Hypothalamus (tissue), 51 donors: ENCODE measurements at places on chromosomes 16 and 17.
A peak's percentile ranks its signal among the peaks of the same experiment; 100 is the strongest.

DNA sequence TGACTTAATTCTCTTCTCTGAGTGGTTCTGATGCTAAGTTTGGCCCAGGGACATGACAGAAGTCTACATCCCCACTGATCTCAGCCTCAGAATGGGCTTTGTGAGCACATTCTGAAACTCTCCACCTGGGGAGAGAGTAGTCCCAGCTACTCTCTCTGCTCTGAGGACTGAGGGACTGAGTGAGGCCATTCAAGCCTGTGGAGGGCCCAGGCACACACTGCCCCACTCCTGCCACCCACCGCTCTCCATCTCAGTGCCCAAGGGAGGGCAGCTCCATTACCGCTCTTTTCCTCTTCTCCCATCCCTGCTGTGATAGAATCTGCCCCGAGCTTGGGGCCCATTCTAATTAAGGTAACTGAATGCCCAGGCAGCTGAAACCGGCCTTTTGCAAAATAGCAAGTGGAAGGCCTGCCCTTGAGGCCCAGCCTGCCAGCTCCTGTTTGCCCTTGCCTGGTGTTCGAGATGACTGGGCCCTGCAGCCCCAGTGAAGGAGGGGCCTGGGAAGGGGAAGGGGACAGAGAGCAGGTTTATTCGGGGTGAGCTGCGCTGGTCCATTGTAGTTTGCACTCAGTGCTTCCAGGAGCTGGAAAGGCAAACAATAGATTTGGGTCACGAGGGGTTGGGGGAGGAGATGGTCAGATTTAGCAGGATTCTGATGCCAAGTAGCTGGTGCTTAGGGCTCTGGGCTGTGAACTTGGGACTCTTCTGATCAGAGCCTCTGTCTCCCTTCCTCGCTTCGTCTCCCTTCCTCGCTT is 76.2 kb downstream of the RAB11FIP4 start:
- peak; percentile 27 for DNase-seq

DNA sequence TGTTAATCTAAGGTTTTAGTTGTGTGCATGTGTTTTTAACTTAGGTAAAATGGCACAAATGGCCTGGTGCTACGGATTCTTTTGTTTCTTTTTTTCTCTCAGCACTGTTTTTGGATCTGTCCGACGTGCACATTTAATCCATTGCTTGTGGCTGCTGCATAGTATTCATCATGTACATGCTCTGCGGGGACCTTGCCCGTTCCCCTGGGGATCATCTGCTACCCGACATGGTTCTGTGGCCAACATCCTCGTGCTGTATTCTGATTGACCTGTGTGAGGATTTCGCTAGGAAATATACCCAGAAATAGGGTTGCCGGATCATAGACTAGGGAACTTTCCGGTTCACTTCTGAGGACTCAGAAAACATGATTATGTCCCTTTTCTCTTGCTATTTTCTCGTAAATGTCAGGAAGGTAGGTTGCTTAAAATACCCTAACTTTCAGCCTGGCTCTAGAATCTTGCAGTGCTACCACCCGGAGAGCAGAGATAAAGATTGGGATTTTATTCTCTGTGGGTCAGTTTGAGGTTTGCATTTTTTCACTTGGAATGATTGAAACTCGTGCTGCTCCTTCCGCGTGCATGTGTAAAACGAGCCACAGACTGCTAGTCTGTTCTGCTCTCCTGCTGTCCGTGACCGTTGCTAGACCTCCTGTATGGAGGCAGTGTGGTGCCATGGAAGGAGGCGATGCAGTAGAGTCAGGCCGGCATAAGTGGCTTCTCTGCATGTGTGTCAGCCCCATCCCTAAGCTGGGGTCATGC is 42.9 kb downstream of the LDHD start:
- no peak for DNase-seq

DNA sequence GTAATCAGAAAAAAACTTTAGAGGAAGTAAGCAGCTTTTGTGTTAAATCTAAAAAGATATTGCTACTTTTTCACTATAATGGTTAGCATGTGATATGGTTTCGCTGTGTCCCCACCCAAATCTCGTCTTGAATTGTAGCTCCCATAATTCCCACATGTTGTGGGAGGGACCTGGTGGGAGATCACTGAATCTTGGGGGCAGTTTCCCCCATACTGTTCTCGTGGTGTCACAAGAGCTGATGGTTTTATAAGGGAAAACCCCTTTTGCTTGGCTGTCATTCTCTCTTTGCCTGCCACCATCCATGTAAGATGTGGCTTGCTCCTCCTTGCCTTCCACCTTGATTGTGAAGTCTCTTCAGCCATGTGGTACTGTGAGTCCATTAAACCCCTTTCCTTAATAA is 117.1 kb downstream of the KCNJ2 start:
- no peak for DNase-seq

DNA sequence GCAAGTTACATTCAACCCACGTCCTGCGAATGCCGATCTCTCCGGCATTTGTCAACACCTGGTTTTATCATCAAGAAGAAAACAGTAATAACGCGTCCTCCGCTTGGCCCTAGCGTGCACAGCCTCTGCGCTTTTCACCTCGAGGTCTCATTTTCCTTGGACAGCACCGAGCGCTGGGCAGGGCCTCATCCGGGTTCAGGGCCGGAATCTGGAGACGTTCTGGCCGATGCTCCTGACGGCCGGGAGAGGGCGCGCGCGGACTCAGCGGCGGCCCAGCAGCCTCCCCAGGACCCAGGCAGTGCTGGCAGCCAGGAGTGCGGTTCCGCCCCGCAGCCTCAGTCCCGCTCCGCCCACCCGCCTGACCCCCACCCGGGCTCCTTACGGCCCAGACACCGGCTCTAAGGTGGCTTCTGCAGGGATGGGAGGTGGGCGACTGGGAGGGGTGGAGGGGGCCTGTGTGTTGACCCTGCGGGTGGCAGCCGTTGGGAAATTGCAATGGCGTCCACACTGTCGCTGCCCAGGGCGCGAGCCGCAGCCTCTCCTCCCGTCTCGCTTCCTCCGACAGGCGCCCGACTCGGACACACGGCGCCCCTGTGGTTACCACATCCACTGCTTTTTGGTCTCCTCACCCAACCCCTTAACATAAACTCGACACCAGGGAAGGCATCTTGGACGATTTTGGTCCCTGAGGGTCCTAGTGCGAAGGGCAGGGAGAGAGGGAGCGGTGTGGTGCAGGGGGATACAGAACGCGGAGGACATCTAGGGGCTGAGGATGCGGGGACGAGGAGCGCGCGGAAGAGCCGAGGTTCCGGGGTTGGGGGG is 7.4 kb upstream of the FLYWCH1 start:
- DNase-seq, result peak; percentile 62

DNA sequence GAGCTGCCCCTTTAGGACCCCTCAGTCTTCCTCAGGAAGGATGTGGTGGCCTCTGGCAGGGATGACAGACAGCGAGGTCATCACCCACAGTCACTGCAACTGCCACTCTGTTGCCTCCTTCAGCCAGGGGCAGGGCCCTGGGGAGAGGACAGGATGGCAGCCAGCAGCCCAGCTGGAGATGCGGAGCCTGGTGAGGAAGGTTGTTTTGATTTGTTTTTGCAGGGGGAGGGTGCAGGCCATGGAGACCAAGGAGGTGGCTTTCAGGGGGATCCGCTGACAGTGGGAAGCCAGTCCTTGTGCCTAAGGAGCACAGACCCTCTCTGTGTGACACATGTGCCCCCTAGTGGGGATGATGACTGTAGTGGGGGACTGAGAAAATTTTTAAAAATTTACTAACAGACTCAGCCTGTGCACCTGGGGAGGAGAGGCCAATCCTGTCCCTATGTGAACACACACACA is 7.4 kb downstream of the PRCD start:
- DNase-seq, result peak; percentile 70

DNA sequence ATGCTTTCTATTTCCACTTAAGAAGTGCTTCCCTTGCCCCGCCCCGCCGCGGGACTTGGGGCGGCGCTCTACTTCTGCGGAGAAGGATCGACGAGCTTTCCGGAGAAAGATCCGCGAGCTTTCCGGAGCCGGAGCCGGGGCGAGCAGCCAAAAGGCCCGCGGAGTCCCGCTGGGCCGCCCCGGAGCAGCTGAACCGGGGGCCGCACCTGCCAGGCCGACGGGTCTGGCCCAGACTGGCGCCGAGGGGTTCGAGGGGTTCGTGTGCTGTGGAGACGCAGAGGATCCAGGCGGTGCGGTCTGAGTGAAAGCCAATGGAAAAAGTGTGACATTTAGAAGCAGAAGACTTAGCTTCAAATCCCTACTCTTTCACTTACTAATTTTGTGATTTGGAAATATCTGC is 50.8 kb downstream of the TBC1D26 start:
- no peak for DNase-seq
